ENCODE measurements at places on chromosomes 4 and X.

- peak; percentile 69 for DNase-seq
These were observed 247.9 kb upstream of the EPHA5 start for GRCh38 chr4:65918212-65918611.

- DNase-seq = no peak
These were observed 96.4 kb downstream of the POLA1 start for GRCh38 chrX:24790166-24790565.

DNA sequence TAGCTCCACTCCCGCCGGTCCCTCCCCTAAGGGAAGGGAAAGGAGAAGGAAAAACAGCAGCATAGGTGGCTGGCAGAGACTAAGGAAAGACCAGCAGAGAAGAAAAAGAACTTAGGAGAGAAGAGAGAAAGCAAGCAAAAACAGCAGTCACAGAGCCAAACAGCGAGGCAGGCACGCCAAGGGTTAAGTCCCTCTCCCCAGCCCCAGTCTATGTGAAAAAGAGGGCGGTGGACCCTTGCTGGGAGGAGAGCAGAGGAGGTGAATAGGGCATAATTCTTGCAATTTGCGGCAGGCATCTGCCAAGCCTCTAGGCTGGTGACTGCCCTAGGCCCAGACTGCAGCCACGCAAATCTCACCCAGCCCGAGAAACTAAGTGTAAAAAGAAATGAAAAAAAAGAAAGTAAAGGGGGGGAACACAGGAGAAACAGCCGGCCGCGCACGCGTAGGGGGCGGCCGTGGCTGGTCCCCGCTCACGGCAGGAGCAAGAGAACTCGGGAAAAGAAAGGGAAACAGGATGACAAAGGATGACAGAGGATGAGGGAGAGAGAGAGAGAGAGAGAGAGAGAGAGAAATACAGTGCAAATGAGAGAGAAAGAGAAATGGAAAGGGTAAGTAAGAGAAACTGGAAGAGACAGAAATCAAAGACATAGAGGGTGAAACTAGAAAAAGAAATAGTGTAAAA lies 48.6 kb downstream of the MAGEA9 start:
- DNase-seq = peak; percentile 36

DNA sequence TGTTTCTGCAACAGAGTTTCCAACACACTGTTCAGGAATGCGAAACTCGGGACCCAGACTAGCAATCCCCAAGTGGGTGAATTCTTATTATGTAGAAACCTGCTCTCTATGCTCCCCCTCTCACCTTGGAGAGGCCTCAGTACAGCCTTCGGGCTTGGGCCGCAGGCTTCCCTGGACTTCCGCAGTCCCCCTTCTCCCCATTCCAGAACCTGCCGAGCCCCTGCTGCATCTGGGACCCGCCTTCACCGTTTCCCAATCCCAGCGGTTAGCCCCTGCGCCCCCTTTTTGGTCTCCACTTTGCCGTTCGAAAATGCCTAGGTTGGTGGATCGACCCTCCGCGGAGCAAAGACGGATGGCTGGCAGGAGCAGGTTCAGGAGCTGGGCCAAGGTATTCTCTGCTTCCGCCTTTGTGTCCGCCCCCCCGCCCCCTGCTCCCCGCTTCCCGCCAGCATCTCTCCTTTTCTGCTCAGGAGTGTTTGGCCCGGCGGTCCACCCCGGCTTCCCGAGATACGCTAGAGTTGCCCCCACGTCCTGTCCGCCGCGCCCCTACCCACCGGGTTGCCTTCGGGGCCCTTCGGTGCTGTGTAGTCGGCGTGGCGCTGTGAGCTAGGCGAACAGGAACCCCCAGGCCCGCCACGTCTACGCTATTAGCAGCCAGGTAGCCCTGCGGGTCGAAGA lies 11.5 kb downstream of the HAND2 start:
- DNase-seq = no peak

GRCh38 chr4:37434469-37434868 lies 189.9 kb downstream of the NWD2 start:
- DNase-seq = peak; percentile 9

GRCh38 chr4:109872950-109873656 lies 25.2 kb downstream of the LRIT3 start:
- DNase-seq = no peak

DNA sequence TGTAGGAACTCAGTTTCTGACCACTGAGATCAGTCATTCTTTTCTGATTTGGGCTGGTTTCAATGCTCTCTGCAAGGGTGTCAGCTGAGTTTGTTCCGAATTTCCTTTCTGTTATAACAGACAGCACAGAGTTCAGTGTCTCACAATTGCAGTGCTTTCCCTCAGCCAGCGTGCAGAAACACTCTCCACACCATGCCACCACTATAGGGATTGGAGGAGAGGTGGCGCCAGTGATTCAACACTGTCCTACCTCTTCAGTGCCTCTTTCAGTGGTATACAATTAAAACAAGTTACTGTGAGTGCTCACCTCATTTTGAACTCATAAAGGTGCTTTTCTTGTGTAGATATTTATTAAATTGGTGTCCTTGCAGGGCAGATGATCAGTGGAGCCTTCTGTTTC lies 413.2 kb upstream of the CXorf51B start:
- DNase-seq = no peak

DNA sequence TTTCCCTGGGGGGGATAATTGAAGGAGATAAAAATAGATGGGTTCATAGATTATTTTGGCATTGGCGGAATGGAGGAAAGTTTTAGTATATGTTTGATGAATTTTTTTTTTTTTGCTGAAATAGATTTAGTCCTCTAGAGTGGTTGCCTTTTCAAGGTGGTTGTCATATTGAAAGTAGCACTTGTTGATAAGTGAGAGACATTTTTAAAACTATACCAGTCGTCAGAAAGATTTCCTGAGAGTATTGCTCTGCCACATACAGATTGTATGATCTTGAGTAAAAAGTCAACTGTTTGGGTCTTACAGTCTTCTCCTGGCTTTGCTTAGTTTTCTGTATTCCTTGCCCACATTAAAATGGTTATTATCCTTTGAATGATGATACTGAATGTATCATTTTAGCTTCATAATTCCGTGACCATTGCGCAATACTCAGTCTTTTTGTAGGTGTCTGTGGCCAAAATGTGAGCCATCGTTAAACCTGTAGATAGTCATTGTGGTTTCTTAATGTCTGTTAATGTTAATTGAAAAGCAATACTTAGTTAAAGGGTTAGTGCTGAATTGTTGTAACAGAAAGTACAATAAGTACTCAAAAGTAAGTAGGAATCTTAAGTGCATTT lies 7.1 kb downstream of the SMARCAD1 start:
- no peak for DNase-seq

DNA sequence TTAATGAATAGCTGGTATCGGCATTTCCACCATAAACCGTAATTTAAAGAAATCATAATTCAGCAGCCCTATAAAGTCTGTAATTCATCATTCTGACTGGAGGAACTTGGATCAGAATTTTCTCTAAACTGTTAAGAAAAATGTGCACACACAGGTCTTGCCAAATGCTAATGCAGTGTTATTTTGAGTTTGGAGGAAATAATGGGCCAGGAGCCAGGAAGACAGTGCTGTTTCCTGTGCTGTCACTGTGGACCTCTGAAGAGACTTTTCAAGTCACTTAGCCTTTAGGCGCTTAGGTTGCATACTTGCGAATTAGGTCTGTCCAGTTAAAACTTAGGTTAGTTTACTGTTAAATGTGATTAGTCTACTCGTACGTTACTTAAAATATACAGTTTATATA lies 137.5 kb upstream of the ANXA3 start:
- DNase-seq = no peak

DNA sequence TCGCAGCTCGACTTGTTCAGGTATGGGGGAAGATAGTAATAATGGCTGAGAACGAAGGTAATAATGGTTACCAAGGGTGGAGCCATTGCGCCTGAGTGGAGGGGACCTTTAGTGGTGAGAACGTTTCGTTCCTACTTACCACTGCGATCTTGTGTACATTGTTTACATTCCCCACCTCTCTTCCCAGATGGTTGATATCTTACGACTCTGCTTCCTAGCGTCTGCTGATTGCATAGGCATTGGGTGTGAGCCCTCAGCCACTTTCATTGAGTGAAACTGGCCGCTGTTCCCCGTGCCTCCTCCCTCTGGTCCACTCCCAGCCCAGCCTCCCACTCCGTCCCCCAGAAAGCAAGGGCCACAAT lies 850 bp downstream of the IGBP1 start:
- DNase-seq = peak; percentile 53

DNA sequence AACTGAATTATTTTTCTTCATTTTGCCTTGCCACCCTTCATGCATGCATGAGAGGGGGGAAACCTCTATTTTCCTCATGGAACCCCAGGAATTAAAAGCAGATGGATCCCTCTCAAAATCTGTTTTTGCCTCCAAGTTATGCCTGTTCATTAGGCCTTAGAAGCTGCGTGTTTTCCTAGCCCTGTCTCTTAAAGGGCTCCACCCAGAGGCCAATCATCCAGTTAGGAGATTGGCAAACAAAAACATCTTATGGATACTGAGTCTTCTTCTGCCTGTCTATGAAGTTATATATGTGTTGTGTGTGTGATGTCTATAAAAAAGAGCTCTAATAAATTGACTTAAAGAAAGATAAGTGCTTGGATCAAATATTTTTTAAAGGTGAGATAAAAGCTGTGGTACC lies 142.9 kb downstream of the ANAPC10 start:
- peak; percentile 5 for DNase-seq

DNA sequence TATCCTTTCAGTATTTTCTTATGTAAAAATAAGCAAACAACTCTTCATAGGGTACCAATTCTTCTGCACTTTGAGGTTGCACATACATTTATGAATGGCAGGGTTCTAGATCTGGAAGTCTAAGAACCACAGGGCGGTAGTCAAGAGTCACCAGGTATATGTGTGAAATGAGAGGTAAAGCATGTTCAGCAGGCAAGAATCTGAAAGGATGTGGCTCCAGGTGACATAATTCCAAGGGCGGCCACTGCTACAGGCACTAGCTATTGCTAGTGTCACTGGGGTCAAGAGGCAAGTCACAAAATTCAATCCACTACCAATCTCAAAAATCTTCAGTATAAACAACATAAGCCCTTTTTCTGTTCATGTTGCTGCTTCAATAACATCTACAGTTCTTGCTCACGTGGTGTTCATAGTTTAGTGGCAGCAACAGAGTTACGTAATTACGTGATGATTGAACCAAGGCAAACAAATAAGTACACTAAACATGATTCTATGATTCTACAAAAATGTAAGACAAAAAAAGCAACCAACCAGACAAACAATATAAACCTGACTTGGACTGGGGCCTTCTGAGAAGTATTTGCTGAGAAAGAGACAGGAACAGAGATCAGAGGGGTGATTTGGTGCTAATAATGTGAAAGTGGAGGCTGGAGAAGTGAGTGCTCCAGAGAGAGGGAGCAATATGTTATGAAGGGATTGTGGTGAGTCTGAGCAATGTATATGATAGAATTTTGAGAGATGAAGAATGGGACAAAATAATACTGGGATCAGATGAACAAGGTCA lies 101.7 kb downstream of the NAA11 start:
- no peak for DNase-seq

- no peak for DNase-seq
These were observed 83.5 kb upstream of the SPIN4 start for GRCh38 chrX:63434665-63435064.

DNA sequence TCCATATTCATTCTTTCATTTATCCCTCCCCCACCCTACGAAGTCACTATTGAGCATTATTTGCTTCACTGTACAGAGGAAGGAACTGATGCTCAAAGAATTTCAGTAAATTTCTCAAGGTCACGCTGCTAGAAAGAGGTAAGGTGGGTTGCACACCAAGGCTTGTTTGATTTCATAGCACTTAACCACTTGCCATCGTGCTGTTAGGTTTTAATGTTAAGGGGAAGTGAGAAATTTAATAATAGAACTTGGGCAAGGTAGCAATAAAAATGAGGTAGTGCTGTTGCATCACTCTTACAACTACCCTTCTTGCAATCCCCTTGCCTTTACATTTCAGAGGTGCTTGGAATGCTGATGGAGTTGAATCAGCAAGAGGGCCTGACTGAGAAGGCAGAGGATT lies 343.1 kb downstream of the MID1IP1 start:
- DNase-seq = no peak

DNA sequence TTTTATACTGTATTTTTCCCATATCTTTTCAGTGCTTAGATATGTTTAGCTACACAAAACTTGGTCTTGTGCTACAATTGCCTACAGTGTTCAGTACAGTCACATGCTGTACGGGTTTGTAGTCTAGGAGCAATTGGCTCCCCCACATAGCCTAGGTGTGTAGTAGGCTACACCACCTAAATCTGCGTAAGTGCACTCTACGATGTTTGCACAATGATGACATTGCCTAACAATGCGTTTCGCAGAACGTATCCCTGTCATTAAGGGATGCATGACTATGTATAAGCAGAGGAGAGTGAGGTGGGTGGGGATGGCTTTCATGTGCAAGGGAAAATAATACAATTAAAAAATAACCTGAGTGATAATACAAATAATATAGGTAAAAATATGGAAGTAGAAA lies 131.4 kb downstream of the GBA3 start:
- DNase-seq = peak; percentile 70

- no peak for DNase-seq
These were observed at the start of gene POU3F4 for GRCh38 chrX:83508006-83508405. Gene POU3F4, plus strand, starts transcription at chrX:83508290. Its CDS starts 35 bp downstream, at chrX:83508325.

DNA sequence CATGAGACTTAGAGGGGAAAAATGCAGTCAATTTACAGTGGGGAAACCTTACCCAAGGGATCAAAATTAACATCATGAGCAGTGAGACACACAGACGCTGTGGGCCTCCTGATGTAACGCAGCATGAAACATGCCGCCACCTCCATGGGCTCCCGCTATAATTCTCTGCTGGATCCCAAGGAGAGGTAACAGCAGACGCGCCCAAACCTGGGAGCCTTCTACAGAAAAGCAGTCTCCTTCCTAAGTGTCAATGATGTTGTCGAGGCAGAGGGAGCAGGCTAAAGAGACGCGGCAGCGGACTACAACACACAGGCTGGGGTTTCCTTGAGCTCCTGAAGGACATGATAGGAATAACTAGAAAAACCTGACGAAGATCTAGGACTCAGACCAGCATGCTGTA lies 142.3 kb downstream of the AFAP1 start:
- no peak for DNase-seq

DNA sequence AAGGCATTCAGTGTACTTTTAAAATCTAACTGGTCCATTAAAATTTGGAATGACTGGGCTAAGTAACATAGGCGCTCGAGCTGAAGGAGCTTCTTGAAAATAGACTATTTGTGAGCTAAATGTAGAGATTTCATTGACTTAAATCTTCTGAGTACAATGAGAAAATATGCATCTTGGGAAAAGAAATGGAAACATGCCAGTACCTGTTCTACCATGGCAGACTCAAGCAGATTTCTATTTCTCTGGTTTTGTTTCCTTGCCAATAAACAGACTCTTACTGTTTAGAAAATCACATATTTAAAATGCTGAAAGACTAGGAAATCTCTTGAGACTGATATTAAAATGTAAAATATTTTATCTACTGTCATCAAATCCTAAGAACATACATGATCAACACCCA lies 678.1 kb downstream of the FAT4 start:
- DNase-seq = no peak

- peak; percentile 93 for DNase-seq
These were observed 70.2 kb upstream of the BCOR start for GRCh38 chrX:40167850-40168479.

- DNase-seq = no peak
These were observed 111.8 kb downstream of the ZNF518B start for GRCh38 chr4:10345381-10345784.

- no peak for DNase-seq
These were observed 702.5 kb downstream of the ARAP2 start for GRCh38 chr4:35541888-35542213.

All from NCI-H69 (cell line).